HEK293T (cell line): ENCODE measurements at places on chromosomes 11 and 22.
A peak's percentile ranks its signal among the peaks of the same experiment; 100 is the strongest.

DNA sequence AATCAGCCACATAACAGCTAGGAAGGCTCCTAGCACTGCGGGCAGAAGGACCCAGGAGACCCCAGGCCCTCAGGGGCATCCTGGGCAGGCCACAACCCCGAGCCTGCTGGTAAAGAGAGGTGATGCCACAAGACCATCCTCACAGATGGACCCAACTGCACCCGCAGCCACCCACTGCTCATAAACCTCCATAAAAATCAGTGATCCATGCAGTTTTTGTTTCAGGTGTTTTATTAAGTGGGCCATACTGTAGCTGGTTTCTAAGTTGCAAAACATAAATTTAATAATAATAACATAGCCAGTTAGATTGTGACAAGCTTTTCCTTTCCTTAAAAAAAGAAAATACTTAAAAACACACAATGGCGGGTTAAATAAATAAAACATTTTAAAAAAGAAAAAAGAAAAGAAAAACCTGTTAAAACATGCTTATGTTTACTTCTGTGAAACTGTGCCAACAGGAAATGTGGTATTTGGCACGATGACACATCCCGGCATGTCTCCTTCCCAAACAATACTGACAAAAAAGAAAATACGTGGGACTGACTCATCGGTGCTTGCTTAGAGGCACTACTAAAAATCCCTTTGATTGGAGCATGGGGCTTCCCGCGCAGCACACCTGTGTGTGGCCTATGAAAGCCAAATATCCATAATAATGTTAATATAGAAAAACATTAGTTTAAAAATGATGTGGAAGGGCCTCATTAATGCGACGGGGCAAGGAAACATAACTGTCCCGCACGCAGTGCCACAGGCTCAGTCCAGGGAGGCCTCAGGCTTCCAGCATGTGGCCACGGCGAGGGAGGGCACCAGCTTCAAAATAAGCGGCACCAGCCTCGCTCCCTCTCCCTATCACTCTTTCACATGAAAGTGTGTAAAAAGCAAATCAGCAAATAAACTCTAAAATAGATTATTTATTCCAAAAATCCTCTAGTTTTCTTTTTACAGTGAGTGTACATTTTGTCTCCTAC lies 47.5 kb upstream of the SCUBE2 start:
- no peak for DNase-seq

GRCh38 chr22:37330200-37331033 lies 48.1 kb downstream of the CYTH4 start:
- peak; percentile 86 for DNase-seq

GRCh38 chr11:67367761-67368227 lies 5.6 kb downstream of the CLCF1 start:
- no peak for DNase-seq

GRCh38 chr11:125251214-125251545 lies 86.6 kb downstream of the PKNOX2 start:
- no peak for DNase-seq

GRCh38 chr11:122100037-122100755 lies 15.8 kb downstream of the BLID start:
- no peak for DNase-seq

DNA sequence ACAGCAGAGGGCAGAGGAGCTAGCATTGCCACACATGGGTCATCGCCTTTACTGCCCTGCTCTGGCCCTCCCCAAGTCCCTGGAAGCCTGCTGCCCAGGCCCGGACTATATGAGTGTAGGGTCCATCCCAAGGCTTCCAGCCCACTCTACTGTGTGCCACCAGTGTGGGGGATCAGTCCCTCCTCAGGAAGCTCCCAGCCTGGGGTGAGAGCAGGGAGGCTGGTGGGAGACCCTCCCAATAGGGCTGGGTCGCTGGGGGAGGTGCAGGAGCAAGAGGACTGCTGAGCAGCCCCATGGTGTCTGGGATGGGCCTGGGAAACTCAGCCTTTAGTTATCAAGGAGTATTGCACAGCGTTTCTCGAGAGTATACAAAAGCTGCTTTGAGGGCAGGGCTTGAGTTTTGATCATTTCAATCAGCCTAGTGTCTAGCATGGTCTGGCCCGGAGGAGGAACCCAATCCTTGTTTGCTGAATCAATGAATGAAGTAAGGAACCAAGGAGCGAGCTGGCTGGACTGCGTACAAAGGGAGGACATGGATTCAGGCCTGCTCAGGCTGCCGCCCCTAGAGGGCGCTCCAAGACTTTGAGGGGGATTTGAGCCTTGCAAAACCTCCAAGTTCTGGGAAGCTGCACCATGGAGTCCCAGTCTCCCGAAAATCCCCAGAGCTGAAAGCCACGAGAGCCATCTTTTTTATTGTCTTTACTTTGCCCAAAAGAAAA lies 89.0 kb upstream of the PARVA start:
- DNase-seq, result peak; percentile 86
